Lung (tissue), 17 donors: ENCODE measurements at places on chromosomes 2 and 18.

GRCh38 chr2:198000417-198000816, 196.0 kb downstream of the PLCL1 start:
- DNase-seq = no peak

DNA sequence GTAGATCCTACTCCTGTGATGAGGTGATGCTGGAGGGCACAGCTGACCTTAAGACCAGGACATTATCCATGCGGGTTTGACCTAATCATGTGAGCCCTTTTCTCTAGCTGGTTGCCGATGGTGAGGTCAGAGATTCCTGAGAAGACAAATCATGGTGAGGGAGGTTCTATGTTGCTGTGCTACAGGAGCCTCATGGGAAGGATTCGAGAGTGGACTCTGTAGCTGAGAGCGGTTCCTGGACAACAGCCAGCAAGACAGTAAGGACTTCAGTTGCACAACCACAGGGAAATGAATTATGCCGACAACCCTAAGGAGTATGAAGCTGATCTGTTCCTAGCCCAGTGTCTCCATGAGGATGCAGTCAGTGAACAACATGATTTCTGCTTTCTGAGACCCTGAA, 80.4 kb downstream of the EPB41L3 start:
- peak; percentile 54 for DNase-seq

- no peak for DNase-seq
These were observed 1.7 kb downstream of the TRAF3IP1 start for GRCh38 chr2:238322001-238322411.

DNA sequence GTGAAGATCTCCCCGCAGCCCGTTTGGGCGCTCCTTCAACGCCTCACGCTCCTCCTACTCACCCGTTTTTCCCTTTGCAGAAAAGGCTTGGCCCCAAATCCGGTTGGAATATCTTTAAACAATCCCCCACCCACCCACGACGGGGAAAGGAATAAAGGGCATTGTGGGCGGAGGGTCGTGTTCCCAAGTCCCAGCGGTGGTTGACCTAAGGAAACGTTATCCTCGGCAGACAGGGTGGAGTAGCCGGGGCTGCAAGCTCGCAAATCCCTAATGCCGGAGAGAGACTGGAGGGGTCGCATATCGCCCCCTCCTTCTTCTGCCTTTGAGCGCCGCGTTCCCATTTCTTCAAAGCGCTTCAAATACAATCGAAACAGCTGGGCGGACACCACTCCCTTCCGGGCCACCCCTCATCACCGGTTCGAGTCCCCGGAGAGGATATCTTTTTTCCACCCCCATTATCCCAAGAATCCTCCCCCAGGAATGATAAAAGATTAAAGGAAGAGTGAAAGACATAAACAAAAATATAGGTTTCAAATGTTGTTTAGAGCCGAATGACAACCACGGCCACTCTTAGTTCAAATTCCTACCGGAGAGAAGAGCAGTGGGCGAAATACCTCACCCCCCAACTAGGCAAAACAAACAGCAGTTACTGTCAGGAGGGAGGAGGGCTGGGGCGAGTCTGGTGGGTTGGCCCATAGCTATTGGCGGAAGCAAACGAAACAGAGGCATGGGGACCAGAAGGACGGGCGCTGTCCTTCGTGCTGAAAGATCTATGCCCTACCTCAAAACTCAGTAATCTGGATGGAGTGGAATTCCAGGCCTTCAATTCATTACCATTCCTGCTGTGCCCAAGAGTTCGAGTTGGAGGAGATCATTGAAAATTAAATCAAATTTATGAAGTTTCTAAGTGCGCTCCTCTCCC, 2.8 kb upstream of the GAD1 start:
- peak; percentile 80 for DNase-seq

DNA sequence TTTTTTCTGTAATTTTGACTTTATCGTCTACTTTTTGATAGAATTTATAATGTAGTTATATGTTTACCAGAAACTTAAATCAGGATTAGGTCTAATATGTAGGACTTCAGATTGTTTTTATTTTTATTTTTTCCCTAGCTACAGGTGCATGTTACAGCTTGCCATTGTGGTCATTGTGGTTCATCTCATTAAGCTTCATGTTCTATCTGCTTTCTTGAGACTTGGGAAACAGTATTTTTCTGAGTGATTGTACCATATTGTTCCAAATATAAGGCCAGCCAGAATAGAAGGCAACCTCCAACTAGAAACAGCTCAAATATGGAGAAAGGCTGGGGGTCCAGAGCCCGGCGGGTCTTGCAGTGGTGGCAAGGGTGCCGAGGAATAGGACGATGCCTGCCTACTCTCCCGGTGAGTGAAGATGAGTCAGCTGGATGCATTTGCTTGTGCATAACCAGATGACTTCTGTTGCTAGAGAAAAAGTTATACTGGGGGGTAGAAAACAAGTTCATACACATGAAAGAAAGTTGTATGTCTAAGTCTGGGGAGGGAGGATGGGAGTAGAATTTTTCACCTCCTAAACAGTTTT, 188.4 kb downstream of the CCDC85A start:
- no peak for DNase-seq

- no peak for DNase-seq
These were observed 460.7 kb upstream of the DCC start for GRCh38 chr18:51879329-51879728.

GRCh38 chr2:210199186-210199765, 26.0 kb downstream of the ACADL start:
- peak; percentile 44 for DNase-seq

- DNase-seq = no peak
These were observed 18.3 kb downstream of the ARHGEF33 start for GRCh38 chr2:38907743-38908562.

DNA sequence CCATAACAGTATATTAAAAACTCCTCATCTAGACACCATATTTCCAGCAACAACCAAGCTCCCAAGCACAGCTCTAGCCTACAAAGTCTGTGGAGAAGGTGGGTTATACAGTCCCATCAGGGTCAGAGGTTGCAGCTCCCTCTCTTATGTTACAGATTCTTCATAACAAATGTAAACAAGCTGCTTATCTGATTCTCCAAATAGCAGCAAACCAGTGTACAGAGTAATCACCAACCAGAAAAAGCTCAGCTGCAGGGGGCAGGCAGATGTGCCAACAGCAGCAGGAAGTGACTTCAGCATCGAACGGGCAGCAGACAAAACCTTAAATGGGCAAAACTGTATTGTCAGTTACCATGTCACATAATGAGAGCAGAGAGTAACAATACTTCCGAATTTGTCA, 52.9 kb upstream of the NABP1 start:
- DNase-seq = peak; percentile 19

DNA sequence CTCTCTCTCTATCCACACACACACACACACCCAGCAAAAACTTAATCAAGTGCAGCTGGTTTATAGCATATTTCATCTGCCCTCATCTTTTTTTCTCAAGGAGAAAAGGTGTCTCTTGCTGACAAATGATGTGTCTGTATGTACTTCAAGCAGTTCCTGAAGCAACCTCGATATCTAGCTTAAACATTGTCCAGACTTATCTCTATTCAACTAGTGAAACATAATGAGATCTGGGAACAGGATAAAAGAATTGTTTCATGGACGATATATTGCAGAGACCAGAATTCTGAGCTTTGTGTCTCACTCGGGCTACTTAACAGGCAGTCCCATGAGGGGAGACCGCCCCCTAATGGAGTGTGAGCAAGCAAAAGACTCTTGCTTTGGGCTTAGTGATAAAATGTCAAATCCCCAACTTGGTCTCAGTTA, 929.2 kb upstream of the SOX11 start:
- DNase-seq = peak; percentile 96

DNA sequence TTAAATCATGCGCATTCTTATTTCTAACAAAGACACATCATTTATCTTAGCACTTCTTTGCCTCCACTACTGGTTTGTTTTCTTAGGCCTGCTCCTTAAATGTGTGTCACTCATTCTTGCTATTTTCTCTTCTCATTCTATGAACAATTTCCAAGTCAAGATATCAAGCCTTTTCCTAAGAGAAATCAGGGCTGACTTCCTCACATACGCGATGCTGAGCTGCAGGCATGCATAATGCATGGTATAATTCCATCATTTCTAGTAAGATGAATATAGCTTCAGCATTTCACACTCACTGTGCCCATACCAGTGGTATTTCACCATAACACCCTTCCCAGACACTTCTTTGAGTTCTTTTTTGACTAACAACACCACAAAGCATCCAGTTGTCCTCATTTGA, 838.9 kb upstream of the DDX18 start:
- DNase-seq = no peak

DNA sequence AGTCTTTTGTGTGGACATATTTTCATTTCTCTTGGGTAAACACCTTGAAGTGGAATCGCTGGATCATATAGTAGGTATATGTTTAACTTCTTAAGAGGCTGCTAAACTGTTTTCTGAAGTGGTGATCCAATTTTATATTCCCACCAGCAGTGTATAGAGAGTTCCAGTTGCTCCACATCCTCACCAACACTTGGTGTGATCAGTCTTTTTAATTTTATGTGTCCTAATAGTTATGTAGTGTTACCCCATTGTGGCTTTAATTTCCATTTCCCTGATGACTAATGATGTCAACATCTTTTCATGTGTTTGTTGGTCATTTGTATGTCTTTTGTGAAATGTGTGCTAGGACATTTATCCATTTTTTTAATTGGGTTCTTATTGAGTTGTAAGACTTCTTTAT, 56.9 kb downstream of the DGKD start:
- DNase-seq = no peak

DNA sequence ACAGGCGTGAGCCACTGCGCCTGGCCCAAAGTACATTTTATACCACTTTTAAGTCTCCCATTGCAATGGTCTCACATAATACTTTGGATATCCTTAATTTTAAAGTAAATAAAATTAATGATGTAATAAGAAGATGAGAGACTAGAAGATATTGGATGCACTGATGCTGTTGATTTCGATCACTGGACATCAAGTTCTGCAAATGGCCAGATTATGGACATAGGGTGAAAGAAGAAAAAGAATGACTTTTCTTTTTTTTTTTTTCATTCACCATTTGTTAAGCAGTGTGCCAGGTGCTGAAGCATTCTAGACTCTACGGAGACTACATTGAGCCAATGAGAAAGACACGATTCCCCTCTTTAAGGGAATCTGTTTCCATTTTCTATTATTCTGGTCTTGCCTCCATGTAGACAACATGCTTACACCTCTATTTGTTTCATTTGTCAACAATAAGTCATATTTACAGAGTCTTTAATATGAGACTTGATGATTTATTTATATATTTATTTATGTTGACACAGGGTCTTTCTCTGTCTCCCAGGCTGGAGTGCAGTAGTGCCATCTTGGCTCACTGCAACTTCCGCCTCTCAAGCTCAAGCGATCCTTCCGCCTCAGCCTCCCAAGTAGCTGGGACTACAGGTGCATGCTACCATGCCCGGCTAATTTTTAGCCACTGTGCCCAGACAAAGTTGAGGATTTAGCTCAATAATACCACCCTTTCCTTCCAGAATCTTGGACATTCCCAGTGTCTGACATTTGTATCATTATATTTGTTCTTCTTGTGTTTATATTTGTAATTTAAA, 23.7 kb downstream of the FN1 start:
- DNase-seq = no peak

DNA sequence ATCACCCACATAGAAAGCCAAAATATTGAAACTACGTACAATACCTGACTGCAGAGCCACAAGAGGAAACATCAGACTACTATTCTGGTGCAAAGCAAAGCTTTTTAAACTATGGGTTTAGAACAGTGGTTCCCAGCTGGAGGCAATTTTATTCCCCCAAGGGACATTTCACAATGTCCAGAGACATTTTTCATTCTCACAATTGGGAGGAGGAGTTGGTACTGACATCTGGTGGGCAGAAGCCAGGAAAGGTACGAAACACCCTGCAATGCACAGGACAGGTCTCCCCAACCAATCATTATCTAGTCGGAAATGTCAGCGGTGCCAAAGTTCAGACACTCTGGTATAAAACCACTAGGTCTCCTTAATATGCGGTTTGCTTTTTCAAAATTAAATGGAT, 88.4 kb upstream of the ARL5A start:
- DNase-seq = no peak

- no peak for DNase-seq
These were observed 134.0 kb upstream of the HDAC4 start for GRCh38 chr2:239534581-239535412.

GRCh38 chr2:121321476-121321875, 36.5 kb upstream of the TFCP2L1 start:
- no peak for DNase-seq

DNA sequence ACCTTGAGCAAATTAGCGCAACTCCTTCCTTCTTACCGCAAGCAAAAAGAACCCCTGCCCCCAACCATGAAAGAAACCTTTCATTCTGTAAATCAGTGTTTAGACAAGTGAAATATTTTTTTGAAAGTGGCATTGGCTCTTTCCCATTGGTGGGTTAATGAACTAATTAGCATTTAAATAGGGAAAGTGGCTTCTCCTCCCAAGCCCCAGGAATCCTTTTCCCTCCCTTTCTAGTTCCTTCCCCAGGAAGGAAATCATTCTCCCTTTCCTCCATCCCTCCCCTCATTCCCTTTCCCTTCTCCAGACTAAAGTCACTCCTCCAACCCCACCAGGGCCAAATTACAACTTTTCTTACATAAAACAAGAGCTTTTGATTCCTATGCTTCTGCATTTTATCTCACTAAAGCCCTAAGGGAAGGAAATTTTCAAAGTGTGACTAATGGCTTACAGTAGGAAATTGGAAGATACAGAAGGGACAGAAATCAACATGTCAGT, 22.9 kb upstream of the TYMS start:
- DNase-seq = no peak

DNA sequence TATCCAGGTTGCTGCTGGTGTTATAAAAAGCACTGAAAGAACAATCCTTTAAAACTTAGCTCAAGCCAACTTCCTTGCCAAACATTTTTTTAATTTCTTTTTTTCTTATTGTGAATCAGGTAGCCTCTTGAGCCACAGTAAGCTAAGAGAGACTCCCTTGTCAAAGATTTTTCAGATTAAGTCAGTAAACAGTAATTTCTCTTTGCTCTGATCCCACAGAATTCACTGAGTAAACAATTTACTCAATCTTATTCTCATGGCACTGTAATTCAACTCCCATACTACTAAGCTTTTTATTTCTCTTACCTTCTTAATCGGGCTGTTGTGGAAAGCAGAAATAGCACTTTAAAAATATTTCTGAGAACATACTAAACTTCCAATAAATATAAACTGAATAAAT, 82.7 kb downstream of the C2orf74 start:
- no peak for DNase-seq

GRCh38 chr18:47036298-47036874, 965 bp upstream of the ELOA2 start:
- DNase-seq = no peak

DNA sequence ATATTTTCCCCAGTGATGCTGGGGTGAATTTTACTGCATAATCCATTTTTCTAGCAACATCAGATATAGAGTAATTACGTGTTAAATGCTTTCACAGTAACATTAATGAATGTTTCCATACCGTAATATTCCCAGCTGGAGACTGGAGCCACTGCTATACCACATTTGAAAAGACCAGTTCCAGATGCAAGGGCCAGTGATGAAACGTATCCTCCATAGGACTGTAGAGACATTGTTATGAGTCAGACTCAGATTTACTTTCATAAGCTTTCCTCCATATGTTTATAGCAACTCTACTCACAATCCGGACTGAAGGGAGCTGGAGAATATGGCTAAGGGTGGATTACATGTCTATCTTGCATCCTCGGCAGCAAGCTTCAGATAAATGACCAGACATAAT, 22.7 kb upstream of the GCG start:
- DNase-seq = no peak
